ENCODE measurements at places on chromosomes 4 and X. TPM values are rescaled to one million over a fixed set of nuclear protein-coding genes. Genes with fewer than 3 reads are reported as not detected.
A peak's percentile ranks its signal among the peaks of the same experiment; 100 is the strongest.

Gene SPACA5
- not detected for total RNA-seq

DNA sequence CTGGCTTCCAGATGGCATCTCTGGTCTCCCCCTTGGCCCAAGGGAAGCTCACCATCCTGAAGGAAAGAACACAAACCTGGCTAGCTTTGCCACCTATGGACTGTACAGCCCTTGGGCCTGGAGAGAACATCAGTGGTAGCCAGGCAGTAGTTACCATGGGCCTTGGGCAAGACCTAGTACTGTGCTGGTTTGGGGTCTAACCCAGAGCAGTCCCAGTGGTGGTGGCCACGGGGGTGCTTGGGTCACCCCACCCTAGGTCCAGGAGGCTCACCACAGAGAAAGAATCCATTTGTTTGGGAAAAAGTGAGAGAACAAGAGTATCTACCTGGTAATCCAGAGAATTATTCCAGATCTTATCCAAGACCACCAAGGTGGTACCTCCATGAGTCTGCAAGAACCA is 290.7 kb upstream of the PPP1R2C start:
- DNase-seq, result no peak

GRCh38 chrX:95427389-95427788 is 1257.3 kb upstream of the DIAPH2 start:
- peak; percentile 69 for DNase-seq

Gene BST1
- 0.43 TPM for total RNA-seq

GRCh38 chr4:827209-828081 is 1.5 kb upstream of the CPLX1 start:
- DNase-seq, result no peak

- DNase-seq, result peak; percentile 17
These were observed 218.0 kb upstream of the AMOT start for GRCh38 chrX:113058634-113059033.
